ENCODE measurements at places on chromosomes 5 and 9.

- no peak for DNase-seq
Observed at GRCh38 chr5:124132843-124133242, 613.6 kb downstream of the ZNF608 start.

DNA sequence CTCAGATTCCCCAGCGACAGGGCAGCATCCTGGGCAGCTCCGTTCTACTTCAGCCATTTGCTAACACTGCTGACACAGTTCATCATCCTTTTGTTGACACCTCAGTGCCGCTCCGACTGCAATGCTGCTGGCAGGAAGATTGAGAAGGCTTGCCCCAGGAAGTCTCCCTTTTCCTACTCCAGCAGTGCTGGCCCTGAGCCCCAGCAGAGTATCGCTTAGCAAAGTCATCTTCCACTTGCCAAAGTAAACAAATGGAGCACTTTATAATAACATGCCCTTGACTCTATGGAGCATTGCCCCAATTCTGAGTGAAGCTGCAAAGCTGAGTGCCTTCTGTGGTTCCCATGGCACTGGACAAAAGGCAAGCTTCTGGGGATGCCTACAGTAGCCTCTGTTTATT is 32.2 kb downstream of the PRLR start:
- DNase-seq = no peak

GRCh38 chr5:143086546-143086907 is 316.4 kb downstream of the ARHGAP26 start:
- no peak for DNase-seq

GRCh38 chr9:113650207-113651131 is 186.9 kb downstream of the RGS3 start:
- no peak for DNase-seq

GRCh38 chr5:1835431-1835830 is 34.2 kb downstream of the NDUFS6 start:
- DNase-seq = no peak
